Natural killer cell (primary cell): ENCODE measurements at places on chromosomes 2 and 18. TPM values are rescaled to one million over a fixed set of nuclear protein-coding genes. Genes with fewer than 3 reads are reported as not detected.
A peak's percentile ranks its signal among the peaks of the same experiment; 100 is the strongest.

GRCh38 chr2:162749456-162749855 is 89.1 kb downstream of the KCNH7 start:
- no peak for DNase-seq

GRCh38 chr2:136764452-136765255 is 691 bp upstream of the THSD7B start:
- DNase-seq: no peak

GRCh38 chr2:234406085-234406484 is 90.8 kb downstream of the ARL4C start:
- DNase-seq: no peak

- no peak for DNase-seq
Measured at GRCh38 chr2:120422465-120423160, 76.7 kb downstream of the INHBB start.

GRCh38 chr2:142058149-142058548 is 72.7 kb downstream of the LRP1B start:
- DNase-seq: no peak

DNA sequence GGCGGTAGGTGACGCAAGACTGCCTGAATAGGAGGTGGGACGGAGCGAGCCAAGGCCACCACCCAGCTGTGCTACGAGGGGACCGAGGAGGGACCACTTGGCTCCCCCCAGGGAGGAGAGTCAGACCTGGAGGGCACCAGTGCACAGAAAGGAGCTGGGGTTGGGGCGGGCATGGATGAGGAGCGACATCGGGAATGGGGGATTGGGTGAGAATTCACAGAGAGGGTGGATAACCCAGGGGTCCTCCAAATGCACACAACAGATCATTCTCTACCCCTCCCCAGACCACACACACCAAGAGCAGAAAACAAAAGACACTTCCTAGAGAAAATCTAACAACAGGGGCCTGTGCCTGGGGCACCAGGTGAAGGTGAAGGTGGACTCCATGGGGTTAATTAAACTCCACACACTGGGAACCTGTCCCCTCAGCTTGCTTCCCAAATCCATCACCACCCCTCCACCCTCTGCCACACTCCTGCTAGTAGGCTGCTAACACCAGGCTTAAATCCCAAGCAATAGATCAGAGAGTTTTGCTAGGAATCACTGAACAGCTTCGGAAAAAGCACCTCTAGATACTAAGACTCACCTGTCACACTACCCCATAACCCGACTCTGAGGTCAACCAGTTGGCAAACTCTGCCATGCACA is 274.6 kb downstream of the EIPR1 start:
- no peak for DNase-seq

DNA sequence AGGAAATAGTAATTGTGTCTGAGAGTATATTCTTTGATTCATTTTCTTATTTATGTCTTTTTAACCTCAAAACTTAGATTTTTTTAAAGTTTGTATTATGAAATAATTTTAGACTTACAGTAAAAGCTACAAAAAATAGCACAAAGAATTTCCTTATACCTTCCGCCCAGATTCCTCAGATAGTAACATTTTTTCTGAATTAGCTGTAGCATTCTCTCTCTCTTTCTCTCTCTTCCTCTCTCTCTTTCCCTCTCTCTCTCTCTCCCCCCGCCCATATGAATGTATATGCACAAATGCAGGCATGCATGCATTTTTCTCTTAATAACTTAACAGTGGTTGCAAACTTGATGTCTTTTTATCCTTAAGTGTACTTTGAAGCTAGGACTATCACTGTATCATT is 361.1 kb upstream of the NRP2 start:
- no peak for DNase-seq

GRCh38 chr2:48733067-48733503 is 22.4 kb downstream of the LHCGR start:
- no peak for DNase-seq

DNA sequence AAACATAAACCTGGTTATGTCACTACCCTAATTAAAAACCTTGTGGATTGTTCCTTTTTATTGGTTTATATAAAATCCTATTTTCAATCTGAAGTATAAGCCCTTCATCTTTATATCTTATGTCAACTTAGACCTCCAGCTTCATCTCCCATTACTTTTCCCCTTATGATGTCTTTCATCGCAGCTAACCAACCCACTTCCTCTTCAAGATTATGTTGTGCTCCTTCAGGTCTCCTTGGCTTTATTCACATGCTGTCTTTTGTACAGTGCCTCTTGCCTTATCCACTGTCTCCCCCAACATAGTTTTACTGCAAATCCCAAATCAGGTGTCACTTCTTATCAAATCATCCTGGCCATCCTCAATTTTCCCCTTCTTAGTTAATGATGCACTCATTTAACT is 25.9 kb downstream of the MBD5 start:
- peak; percentile 12 for DNase-seq

DNA sequence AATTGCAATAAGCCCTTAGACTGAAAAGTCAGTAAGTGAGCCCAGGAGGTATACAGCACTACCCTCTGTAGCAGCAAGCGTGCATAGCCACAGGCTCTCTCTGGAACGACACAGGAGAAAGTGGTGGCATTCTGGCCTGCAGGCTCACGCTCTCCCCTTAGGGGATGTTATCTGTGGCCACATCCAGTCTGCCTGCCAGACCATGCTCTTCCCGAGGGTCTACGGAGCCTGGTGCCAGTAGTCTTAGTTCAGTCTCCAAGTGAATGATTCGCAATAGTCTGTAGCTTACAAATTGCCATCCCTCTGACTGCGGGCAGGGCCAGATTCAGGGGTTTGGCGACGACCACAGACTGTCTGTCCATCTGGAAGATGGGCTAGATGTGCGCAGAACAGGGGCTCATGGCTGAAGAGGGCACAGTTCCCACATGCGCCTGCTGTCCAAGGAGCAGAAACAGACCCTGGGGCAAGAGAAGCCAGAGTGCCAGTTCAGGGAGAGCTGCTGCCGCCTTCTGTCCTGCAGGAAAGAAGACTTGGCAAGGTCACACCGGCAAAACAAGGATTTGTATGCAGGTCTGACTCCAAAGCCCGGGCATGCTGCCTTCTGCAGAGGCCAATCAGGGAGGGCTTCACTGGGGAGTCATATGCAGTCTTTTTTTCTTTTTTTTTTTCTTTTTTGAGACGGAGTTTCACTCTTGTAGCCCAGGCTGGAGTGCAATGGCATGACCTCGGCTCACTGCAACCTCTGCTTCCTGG is 3.5 kb upstream of the KLF11 start:
- no peak for DNase-seq

DNA sequence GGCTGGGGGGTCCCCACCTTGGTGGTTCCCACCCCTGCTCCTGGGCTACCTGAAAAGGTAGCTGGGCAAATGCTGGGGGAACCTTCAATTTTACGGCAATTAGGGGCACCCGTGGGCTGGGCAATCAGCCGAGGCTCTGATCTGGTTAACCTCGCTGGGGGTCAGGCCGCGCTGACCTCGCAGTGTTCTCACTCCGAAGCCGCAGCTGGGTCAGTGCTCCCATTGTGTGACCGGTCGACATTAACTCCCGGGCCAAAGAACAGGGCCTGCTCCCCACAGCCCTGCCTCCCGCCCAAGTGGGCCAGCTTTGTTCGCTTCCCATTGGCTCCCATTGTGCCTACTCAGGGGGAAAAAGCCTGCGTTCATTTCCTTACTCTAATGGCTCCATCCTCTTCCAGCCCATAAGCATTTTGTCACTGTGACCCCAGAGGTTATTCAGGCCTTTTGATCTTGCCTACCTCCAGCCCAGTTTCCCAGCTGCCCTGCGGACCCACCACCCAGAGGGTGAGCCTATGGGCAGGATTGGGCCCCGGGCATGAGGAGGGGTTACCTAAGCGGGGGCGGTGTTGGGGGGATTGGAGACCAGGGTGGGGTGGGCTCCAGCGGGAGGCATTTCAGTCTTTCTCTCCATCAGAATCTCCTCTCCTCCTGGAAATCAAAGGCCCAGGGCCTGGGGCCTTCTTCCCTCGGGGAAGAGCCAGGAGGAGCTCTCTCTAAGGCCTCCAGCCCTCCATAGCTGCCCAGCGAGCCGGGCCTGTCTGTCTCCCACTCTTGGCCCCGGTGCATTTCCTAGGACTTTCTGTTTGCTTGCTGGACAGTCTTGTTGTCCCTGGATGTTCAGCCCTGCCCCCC is 90.1 kb downstream of the MYCN start:
- no peak for DNase-seq

Gene HOXD4
- not detected for total RNA-seq

Gene CLEC4F
- 1.4 TPM for total RNA-seq

Gene QPCT
- total RNA-seq: 0.38 TPM

- no peak for DNase-seq
Measured at GRCh38 chr2:28955467-28955866, 25.6 kb upstream of the TOGARAM2 start.

- DNase-seq: no peak
Measured at GRCh38 chr2:41722668-41723369, 325.0 kb upstream of the PKDCC start.

Gene DLX1
- not detected for total RNA-seq

- no peak for DNase-seq
Measured at GRCh38 chr2:158567208-158567607, 110.5 kb downstream of the PKP4 start.

Gene TUBB8B
- not detected for total RNA-seq

Gene C1QL2
- total RNA-seq: not detected

Gene CARF
- total RNA-seq: 18.8 TPM

Gene ZEB2
- total RNA-seq: 718 TPM

- no peak for DNase-seq
Measured at GRCh38 chr2:21730141-21730540, 606.4 kb downstream of the TDRD15 start.
